ENCODE measurements at places on chromosomes 5 and 9.

DNA sequence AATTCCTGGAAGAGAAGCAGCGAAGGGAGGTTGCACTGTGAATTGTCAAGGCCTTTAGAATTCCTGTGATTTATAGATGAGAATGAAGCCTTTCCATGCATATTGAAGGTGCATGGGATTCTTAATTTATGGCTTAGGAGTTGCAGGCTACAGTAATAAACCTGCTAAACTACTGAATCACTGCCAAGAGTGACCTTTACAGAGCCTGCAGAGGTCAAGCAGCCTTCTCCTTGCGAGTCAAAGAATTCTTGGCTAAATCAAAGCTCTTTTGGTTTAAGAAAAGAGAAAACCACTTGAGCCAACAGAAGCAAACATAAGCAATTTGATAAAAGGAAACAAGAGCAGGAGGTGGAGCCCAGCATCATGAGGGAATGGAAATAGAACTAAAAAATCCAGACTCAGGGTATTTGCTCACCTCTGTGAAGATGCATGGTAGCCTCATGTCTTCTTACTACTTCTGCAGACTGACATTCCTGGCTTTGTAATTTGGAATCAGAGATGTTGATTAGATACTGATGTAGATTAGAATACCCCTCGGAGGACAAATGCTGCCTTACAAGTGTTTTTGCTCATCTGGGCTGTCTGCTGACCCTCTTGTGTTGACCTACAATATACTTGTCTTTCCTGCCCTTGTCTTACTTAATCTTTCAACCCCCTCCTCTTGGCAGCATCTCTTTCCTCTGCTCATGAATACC, 90.3 kb upstream of the IFNK start:
- no peak for DNase-seq

GRCh38 chr9:101970609-101971008, 232.2 kb upstream of the GRIN3A start:
- no peak for DNase-seq

DNA sequence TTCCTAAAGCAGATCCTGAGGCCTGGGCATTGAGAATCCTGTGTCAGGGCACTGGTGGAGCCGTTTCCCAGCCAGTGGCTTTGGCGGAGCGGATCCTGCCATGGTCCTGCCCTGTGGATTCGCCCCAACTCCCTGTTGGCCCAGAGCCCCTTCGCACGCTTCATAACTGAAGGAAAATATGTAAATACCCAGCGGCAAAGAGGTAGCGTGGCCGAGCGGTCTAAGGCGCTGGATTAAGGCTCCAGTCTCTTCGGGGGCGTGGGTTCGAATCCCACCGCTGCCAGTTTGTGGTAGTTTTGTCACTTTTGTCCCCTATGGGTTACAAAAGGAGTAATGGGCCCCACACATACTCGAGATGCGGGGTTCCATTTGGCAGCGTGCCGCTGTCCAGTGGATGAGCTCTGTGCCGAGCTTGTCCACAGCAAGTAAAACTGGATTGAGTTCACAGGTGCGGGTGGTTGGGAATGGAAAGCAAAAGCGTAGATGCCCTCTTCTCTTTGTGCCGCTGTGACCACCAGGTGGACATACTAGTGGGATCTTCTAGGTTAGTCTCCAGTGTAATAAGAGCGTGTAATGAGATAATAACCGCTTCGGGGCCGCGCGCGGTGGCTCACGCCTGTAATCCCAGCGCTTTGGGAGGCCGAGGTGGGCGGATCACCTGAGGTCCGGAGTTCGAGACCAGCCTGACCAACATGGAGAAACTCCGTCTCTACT, 17.3 kb downstream of the TRIM7 start:
- DNase-seq, result peak; percentile 43

- DNase-seq, result no peak
Observed at GRCh38 chr5:91469517-91470165, 86.5 kb upstream of the ARRDC3 start.

DNA sequence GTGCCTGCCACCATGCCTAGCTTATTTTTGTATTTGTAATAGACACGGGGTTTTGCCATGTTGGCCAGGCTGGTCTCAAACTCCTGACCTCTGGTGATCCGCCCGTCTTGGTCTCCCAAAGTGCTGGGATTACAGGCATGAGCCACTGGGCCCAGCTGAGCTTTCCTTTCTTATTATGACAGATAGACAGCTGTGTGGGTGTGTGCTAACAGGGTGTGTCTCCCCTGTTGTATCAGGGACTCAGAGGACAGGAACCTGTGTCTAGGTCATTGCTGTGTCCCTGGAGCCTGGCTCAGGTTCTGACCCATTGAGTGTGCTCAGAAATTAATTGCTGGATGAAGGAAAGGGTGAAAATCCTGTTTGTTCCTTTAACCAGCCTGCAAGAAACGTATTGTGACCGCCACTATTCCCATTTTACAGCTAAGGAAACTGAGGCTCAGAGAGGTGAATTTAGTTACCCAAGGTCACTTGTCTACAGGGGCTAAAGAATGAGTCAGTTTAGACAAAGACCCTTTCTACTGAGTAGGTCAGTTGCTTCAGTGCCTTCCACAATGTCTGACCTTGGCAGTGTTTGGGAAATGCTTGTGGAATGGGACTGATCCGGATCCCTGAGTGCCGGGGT, 16.8 kb downstream of the NCS1 start:
- DNase-seq, result no peak

GRCh38 chr5:177399997-177400868, at the start of gene PFN3:
Gene PFN3, minus strand, starts transcription at chr5:177400661. Its CDS starts 85 bp downstream, at chr5:177400576.
- DNase-seq, result no peak

DNA sequence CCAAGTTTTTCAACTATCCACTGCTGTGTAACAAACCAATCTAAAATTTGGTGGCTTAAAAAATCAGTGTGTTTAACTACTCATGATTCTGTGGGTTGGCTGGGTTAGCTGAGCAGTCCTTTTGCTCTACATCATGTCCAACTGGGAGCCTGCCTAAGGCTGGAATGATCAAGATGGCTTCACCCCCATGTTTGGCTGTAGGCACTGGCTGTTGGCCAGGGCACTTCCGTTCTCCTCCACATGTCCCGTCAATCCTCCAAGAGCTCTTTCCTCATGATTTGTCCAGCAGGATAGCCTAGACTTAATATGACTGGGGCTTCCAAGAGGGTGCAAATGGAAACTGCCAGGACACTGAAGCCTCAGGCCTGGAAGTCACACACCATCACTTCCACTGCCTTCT, 17.0 kb upstream of the TSSK1B start:
- DNase-seq, result no peak

DNA sequence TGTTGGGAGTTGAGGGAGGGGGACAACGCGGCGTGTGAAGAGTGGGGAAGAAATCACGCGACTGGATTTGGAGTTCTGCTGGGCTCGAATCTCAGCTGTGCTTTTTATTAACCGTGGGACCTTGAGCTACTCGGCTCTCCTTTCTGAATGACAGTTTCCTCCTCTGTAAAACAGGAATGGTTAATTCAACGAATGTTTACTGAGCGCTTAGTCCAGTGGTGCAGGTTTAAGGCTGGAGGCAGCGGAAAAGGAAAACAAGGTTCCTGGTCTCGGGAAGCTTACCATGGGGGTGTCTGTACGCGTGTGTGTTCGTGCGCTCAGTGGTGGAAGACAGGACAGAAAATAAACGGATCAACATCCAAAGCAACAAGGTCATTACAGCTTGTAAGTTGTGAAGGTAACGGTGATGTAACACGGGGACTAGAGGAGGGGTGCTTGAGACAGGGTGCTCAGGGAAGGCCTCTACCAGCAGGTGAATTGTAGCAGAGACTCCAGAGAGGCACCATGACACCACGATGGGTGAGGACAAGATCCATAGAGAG, 277 bp downstream of the EIF4E1B start:
- DNase-seq, result no peak
